ENCODE measurements at places on chromosomes 6 and 20. TPM values are rescaled to one million over a fixed set of nuclear protein-coding genes. Genes with fewer than 3 reads are reported as not detected.

- DNase-seq = no peak
Measured at GRCh38 chr6:148775161-148775560, 28.3 kb downstream of the UST start.

- no peak for DNase-seq
Measured at GRCh38 chr6:22596011-22596410, 26.6 kb downstream of the HDGFL1 start.

DNA sequence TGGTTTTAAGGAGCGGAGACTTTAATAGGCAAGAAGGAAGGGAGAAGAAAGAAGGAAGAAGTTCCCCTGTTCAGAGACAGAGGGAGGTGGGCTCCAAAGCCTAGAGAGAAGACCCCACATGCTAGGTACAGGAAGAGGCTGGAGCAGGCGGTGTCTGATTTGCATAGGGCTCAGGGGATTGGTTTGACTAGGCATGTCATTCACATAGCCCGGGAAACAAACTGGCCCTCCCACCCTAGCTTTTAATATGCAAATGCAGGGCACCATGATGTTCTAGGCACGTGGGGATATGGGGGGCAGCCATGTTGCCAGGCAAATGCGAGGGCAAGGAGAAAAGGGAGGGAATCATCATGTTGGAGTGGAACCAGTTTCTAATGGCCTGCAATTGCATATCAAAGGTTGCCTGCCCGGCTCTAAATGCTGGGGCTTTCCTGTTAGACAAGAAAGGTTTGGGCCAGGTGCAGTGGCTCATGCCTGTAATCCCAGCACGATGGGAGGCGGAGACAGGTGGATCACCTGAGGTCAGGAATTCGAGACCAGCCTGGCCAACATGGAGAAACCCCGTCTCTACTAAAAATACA, 34.3 kb upstream of the AGPAT4 start:
- DNase-seq = no peak

Gene CFAP206
- 0.11 TPM for total RNA-seq

DNA sequence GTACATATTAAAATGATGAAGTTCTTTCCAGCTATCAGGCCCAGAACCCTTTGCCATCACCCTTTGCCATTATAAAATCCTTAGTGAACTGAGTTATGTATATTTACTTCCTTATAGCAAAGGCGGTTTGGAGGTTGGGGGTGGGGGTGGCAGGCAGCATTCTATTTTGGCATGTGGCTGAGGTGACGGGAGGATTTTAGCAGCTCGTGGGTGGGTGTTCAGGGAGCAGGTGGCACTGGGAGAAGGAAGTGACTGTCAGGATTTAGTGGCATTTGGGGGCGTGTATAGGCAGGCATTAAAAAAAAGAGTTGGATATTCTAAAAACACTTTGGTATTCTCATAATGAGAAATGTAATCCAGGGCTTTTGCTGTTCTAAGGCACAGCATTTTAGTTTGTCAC, 150.7 kb downstream of the RIMS1 start:
- no peak for DNase-seq

- DNase-seq = no peak
Measured at GRCh38 chr6:75608956-75609533, 7.4 kb downstream of the SENP6 start.

Gene HECA
- total RNA-seq = 6.0 TPM

DNA sequence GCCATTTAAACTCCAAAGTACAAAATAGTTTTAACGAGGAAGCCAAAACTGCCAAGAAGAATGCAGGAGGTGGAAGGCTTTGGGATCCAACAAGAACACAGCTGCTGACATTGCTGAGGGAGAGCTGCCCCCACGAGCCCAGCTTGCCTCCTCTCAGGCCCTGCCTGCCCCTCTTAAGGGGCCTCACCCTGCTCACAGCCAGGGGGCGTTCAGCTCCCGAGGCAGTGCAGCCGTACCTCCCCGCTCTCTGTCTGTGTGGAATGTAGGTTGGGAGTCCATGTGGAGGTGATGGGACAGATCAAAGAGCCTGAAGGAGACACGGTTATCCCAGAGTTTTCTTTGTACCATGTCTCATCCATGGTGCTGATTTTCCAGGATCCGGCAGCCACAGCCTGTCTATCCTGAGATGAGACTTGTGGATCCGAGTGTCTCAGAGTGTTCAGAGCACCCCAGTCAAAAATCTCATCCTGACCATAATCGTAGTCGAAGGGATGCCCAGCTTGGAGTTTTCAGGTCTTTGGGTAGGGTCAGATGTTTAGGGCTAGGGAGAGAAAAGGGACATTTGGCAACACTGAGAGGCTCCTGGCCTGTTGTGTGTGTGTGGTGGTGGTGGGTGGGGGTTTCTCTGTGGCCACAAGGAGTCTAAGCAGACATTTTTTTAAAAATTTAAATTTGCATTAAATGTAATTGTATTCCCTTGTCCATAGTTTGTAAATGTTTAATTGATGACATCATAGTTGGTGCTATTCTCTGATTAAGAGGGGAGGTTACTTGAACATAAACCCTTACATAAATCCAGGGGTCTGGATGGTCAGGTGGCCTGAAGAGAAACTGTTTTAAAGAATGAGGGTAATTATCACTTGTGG, 111.4 kb upstream of the CLDN20 start:
- peak; percentile 83 for DNase-seq

DNA sequence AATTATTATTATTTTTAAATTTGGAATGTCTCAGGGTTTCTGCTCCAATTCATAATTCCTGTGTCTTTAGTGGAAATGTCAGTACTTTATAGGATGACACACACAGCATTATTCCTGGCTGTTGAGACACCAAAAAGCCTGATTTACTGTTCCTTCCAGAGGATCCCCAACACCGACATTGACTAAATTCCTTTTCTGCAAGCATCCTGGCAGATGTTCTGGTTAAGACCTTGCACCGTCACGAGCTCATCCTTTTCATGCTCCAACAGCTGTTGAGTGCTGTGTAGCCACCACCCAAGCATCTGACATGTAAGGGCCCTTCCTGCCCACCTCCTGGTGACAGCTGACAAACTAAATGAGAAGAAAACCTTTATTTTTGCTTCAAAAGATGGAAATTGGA, 284.3 kb upstream of the SULF2 start:
- no peak for DNase-seq

DNA sequence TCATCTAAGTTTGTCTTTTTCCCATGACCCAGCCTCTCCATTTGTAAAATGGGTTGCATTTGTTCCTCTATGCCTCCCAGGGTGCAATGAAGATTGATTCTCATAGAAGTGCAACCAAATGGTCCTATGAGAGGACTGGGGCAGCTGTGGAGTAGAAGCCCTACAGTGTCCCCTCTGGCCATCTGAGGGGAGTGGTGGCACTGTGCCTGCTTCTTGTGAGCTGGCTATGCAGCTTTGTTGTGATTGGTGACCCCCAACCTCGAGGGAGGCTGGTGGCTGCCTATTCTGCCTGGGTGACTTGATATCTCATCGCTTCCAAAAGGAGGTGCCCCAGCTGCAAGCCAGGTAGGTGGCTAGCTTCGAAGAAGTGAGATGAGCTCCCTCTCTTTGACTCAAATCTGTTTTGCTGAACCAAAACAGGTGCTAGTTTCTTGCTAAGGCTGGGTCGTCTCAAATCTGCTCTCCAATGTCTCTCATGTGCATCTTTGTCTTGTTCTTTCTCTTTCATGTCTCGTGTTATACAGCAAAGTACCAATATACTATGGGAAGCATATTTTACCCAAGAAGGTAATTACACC, 33.9 kb downstream of the TXLNB start:
- DNase-seq = peak; percentile 68

DNA sequence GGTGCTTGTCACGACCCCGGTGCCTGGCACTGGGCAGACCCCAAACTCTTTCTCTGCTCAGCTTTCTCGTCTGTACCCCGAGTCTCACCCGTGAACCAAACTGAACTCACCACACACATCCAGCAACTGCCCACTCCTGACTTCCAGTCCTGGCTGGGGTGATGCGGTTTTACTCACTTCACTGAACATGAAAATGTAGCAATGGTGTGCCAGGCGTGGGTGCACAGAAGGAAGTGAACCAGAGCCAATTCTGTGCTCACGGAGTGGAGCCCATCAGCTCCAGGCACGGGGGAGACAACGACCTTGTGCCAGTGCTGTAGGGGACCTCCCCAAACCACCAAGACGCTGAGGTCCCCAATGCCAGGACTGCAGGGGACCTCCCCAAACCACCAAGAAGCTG, 78.7 kb upstream of the AFDN start:
- DNase-seq = peak; percentile 41

Gene SNAP25
- total RNA-seq = 0.29 TPM

GRCh38 chr6:105510746-105511145, 107.9 kb upstream of the PREP start:
- no peak for DNase-seq
